ENCODE measurements at places on chromosomes 3 and 15.

DNA sequence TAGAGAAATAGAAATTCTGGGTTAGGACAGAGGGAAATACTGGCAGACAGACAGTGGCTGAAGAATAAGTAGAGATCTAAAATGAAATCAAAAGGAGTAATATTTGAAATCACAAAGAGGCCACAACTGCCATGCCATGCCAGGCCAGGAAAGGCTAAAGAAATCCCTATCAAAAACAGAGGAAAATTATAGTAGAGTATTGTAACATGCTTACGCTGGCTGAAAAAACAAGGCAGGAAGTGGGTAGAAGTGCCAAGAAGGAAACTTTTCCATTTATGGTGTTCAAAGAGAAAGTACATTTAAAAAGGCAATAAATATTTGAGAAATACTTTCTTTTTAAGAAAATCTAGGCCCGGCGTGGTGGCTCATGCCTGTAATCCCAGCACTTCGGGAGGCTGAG lies 415.7 kb downstream of the PLCL2 start:
- DNase-seq: no peak

GRCh38 chr15:38324939-38325647 lies 72.5 kb downstream of the SPRED1 start:
- no peak for DNase-seq

DNA sequence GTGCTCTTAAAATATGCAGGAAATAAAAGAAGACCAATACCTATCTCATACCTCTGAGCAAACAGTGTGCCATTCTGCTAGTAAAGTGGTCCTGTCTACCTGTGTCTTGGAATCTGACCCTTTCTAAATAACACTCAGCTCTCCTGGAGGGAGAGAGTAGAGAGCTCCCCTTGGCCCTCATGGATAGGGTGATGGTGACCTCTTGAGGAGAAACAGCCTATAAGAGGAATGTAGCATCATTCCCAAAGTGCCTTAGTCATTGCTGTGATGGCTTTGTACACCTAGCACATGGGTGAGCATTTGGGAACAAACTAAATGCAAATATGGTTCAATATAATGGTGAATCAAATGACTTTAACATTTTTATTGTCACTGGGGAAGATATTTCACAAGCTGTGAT lies 10.0 kb downstream of the SNTN start:
- no peak for DNase-seq

DNA sequence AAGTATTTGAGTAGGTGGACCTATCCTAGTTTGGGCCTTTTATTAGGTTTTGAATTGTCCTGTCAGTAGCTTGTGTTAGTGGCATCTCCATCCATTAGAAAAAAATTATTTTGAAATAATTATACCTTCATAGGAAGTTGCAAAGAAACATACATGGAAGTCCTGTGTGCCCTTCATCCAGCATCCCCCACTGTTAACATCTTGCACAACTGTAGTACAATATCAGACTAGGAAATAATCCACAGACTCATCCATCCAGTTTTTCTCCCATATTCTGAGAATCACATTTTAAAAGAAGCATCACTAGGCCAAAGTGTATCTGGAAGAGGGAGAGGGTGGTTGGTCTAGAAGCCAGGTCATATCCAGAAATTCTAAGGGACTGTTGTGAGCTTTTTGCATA lies 155.5 kb upstream of the ROPN1 start:
- no peak for DNase-seq

- no peak for DNase-seq
Observed at GRCh38 chr3:9122732-9123364, 126.6 kb downstream of the SRGAP3 start.

DNA sequence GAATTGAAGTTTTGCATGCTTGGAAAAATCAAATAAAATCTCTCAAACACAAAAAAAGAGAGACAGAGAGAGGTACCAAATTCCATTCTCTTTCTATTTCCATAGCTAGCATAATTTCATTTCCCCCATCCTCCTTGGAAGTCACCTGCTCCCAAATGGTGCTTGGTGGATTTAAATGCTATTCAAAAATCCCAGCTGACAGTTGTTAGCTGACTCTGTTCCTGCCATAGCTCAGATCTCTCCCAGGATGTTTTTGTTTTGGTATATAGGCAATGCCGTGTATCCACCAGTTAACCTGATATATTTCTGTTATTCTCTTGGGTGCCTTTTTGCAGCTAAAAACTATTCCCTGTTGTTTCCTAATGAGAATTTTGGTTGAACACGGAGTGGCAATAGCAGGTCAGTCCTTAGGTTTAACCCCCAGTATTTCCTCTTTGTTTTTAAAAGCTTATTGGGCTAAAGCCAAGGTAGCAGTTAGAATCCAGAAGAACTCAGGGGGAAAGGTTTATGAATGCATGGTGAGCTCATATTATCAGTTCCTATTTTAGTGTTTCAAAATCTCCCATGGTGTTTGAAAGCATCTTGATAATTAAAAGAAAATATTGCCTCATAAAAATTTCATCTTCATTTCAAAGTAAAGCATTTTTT lies 240.0 kb upstream of the GBE1 start:
- DNase-seq: no peak

- no peak for DNase-seq
Observed at GRCh38 chr3:31132132-31132769, 237.8 kb upstream of the GADL1 start.

DNA sequence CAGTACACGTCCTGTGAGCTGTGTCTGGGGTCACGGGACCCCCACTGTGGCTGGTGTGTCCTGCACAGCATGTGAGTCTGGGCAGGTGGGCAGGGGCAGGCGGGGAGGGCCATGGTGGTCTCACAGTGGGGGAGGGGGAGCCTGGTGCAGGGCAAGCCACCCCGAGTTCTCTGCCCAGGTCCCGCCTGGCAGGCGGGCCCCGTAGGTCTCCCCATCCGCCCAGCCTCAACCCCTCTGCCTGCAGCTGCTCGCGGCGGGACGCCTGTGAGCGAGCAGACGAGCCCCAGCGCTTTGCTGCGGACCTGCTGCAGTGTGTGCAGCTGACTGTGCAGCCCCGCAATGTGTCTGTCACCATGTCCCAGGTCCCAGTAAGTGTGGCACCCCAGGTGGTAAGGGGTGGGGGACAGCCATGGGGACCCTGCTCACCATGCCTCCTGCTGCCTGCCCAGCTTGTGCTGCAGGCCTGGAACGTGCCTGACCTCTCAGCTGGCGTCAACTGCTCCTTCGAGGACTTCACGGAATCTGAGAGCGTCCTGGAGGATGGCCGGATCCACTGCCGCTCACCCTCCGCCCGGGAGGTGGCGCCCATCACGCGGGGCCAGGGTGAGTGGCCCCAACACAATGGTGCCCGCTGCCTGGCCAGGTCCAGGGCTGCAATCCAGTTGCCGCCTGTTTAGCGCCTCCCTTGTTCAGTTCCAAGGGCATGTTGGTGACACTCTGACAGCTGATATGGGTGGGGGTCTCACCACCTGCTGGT lies 21.9 kb downstream of the PLXNA1 start:
- no peak for DNase-seq

- DNase-seq: no peak
Observed at GRCh38 chr3:178388473-178388872, 147.8 kb upstream of the KCNMB2 start.

DNA sequence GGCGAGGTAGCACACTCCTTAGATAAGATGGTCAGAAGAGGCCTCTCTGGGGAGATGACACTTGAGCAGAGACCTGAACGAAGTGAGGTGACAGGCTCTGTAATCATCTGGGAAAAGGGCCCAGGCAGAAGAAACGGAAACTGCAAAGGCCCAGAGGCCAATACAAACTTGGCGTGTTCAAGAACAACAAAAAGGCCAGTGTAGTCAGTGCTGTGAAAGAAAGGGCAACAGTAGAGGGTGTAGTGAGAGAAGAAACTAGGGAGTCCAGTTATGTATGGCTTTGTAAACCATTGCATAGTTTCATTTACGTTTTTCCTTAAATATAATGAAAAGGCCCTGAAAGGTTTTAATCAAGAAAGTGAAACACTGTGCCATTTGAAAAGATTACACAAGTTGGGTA lies 31.8 kb downstream of the PLD1 start:
- DNase-seq: no peak

GRCh38 chr3:70426071-70426470 lies 113.6 kb upstream of the MDFIC2 start:
- DNase-seq: no peak

GRCh38 chr3:126508564-126508964 lies 9.0 kb downstream of the UROC1 start:
- no peak for DNase-seq

- DNase-seq: no peak
Observed at GRCh38 chr15:43463507-43463906, 29.4 kb downstream of the TP53BP1 start.

- DNase-seq: no peak
Observed at GRCh38 chr3:25427563-25427941, 511 bp upstream of the RARB start.

GRCh38 chr15:65312400-65312916 lies 8.0 kb downstream of the RNU5B-1 start:
- no peak for DNase-seq

- DNase-seq: no peak
Observed at GRCh38 chr3:28252001-28252431, 10.6 kb downstream of the CMC1 start.

- DNase-seq: no peak
Observed at GRCh38 chr15:48622237-48622636, 23.3 kb downstream of the FBN1 start.

Data from activated CD4-positive, CD25-positive, alpha-beta regulatory T cell (primary cell).